Fibroblast of skin of right biceps (primary cell): ENCODE measurements at places on chromosomes 16 and 17.

GRCh38 chr16:14672403-14672971 lies 21.6 kb downstream of the PLA2G10 start:
- no peak for DNase-seq

- DNase-seq, result no peak
These were observed 32.9 kb downstream of the SRCIN1 start for GRCh38 chr17:38572669-38573365.

DNA sequence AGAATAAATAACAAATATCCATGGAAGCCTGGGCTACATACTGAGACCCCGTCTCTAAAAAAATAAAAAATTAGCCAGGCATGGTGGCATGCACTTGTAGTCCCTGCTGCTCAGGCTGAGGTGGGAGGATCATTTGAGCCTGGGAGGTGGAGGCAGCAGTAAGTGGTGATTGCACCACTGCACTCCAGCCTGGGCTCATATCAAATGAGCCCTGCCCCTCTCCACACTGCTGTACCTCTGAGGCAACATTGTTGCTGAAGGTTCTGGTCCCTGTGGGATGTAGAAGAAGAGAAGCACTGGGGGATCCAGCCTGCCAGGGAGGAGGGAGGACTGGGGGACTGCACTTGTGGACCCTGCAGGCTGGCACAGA lies 11.4 kb upstream of the ARHGAP23 start:
- DNase-seq, result no peak

- DNase-seq, result no peak
These were observed 4.3 kb downstream of the P2RX5 start for GRCh38 chr17:3691617-3692067.

DNA sequence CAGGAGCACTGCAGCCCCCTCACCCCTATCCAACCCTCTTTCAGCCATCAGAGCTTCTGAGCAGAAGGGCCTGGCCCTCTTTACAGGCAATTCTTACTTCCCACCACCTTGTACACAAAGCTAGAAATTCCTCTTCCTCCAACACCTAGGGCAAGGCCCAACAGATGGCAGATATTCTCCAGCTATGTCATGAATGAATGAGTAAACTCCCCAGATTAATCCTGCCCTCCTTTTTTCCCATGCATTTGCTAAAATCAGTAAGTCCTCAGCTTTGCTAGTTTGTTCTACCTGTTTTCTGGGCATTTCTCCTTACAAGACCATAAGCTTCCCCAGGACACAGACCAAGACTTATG lies 20.4 kb upstream of the MRPS23 start:
- no peak for DNase-seq

GRCh38 chr17:4856271-4856936 lies 23.3 kb downstream of the MINK1 start:
- no peak for DNase-seq

DNA sequence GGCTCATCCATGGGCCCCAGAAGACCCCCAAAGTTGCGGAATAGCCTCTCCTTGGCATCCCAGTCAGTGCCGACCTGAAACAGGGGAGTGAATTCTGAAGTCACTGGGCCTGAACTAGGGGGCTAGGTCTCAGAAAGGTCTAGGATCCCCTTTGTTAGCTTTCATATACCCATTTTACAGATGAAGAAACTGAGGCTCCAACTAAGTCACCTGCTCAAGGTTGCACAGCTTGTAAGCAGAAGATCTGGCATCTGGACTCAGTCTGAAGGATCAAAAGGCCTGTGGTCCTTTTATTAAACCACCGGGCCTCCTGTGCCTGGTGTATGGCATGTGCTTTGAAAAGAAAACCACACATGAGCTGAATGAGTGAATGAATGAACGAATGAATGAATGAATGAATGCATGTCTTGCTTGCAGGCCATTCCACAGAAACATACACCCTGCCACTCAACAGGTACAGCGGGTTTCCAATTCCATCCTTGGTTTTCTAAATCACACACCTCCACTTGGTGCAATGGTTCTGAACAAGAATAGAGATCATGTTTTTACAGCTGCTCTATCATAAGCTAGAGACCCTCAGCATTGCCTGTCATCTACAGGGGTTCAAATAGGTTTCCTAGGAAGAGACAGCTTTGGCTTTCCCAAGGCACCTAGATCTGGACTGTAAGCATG lies 352.7 kb downstream of the XYLT1 start:
- no peak for DNase-seq

- DNase-seq, result peak; percentile 75
These were observed 677 bp downstream of the CBX1 start for GRCh38 chr17:48100591-48101011.

DNA sequence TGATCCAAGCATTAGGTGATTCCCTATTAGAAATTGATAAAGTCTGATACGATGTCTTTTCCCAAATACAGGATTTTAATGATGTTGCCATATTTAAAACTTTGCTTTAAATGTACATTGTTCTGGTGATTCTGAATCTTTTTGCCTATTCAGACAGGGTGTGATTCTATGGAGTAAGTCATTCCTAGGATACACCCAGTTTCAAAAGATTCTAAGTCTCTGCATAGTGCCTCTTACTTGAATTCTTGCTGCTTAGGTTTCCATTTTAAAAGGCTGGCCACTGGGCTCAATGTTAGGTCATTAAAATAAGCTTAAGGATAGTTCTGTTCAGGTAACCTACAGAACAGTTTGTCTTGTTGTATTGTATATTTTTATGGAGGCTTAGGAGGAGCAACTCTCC lies 22.0 kb upstream of the ARL2BP start:
- DNase-seq, result no peak

DNA sequence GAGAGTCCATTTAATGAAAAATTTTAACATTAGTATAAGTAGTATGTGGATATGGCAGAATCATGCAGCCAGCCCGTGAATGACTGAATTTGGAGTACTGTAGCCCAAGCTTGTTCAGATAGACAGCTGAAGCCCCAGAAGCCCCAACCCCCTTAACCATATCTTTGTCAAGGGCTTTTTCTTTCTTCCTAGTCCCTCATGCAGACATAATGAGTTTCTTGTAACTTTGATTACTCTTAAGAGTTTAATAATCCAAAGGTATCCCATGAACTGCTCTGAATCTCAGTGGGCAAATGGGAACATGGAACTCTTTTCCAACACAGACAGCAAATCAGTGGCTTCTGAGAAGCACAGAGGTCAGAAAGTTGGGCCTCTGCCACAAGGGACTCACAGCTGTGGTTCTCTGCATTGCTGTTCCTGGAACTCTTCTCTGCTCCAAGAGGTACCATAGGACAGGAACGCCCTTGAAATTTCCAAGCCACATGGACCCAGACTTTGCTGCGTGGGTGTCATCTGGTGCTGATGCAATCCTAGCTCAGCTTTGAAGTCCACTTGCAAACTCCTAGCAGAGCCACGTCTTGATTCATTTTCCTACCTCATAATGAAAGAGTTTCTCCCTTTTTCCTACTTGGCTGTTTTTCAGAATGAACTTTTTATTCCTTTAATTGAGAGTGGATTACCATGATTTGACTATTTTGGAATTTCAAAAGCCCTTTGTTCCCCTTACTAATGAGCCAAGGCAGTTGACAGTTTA lies 18.1 kb downstream of the LYRM1 start:
- DNase-seq, result peak; percentile 53

DNA sequence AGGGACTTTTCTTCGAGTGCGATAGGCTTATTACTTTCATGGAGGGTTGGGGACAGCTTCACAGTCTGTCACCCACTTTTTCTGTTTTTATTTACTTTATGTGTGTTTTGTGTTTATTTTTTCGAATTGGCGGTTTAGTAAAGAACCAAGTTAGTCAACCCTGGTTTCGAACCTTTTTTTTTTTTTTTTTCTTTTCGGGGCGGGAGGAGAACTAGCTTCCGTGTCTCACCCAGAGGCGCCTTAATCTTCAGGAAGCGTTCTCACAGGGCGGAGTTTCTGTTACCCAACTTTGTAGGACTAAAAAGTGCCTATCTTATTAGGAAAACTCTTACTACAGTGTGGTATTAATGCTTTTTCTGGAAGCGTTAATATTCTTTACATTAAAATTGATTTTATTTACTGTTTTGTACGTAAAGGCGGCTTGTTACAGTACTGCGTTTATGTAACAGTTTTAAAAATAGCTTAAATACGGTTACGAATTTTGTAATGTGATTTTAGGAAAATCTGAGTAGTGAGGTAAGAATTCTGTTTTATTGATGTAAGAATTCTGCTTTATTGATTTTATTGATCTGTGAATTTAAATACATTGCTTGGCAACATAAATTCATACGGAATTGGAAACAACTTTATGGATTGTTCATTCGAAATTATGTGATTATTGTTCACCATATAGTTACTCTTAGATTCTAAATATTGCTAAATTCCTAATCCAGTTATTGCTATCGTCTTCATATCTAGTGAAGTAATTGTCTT lies 885 bp downstream of the ZNF207 start:
- DNase-seq, result peak; percentile 66

DNA sequence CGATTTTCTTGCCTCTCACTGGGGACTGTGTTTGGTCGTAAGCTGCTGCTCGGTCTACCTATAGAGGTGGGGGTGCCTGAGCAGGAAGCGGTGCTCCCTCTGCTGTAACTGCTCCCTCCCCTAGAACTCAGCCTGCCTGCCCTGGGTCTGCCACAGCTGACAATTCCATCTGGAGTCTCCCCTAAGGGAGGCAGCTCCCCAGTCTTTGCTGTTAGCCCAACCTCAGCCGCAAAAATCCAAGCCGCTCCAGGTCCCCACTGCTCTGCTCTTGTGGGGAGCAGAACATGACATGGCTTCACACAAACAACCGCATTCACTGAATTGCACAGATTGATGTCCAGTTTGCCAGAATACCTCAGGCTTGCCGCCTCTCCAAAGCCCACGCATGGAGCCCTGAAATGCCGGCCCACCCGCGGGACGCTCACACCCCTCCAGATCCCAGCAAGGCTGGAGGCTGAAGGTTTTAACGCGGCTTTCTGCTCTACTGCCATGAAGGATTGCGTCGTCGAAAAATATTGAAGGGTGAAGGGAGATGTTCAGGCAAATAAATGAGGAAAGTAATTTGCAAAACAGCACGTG lies 221.5 kb upstream of the FOXF1 start:
- no peak for DNase-seq

DNA sequence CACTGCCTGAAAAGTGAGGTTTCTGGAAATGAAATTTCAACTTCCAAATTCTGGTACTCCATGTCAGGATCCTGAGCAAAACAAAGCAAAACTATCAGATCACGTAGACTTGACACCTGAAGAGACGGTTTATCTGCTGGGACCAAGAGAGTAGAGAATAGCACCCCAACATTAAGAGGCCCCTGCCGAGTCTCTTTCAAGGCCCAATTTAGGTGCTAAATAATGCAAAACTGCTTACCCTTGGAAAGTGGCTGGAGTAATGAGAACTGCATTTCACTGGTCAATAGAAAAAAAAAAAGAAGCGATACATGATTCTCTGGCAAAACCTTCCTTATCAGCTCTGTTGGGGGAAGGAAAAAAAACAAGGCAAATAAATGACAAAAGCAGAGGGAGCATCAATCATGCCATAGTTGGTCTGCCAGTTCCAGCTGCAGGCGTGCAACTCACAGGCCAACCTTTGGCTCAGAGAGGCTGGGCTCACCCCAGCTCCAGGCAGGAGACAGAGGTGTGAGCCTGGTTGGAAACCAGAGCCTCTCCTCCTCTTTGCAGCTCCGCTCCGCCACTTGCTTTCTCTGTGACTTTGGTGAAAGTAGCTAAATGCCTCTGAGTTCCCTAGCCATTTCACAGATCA lies 595.2 kb downstream of the TOX3 start:
- no peak for DNase-seq

DNA sequence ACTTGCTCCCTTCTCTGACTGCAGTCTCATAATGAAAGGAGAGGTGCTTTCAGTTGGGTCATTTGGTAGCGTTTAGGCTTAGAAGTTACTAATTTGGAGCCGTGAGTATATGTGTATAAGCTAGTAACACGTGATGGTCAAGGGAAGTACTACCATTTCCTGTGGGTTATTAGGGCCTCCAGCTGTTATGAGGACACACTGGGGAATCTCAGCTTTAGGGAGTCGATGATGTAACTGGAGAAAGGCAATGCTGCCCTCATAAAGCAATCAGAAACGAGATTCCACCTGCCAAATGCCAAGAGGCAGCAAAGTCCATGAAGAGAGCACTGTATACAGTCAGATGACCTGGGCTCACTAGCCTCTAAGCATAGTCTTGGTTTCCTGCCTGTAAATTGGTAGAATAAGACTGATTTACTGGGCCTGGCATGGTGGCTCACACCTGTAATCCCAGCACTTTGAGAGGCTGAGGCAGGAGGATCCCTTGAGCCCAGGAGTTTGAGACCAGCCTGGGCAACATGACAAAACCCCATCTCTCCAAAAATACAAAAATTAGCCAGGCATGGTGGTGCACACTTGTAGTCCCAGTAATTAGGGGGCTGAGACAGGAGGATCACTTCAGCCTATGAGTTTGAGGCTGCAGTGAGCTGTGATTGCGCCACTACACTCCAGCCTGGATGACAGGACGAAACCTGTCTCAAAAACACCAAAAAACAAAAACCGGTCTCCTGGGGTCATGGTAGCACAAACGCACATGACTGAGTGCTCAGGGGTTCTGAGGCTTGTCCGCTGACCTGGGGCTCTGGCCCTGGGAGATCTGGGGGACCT lies 53.0 kb downstream of the SF3B3 start:
- DNase-seq, result peak; percentile 29

GRCh38 chr16:67406111-67406971 lies 9.9 kb downstream of the ZDHHC1 start:
- DNase-seq, result peak; percentile 88

DNA sequence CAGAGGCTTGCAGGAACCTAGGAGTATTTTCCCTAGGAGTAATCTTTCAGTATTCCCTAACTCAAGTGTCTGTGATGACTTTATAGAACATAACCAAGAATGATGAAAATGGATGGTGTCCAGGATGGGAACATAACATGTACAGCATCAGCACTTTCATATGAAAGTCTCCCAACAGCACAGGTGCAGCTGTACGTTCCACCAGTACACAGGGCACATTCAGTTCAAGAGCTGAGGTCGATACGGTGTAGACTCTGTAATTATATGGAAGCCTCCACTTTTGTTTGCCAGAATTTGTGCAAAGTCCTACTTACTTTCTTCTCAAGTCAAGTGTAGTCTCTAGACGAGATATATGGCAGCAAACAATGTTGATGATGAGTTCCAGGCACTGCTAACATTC lies 46.2 kb upstream of the CRYM start:
- no peak for DNase-seq

DNA sequence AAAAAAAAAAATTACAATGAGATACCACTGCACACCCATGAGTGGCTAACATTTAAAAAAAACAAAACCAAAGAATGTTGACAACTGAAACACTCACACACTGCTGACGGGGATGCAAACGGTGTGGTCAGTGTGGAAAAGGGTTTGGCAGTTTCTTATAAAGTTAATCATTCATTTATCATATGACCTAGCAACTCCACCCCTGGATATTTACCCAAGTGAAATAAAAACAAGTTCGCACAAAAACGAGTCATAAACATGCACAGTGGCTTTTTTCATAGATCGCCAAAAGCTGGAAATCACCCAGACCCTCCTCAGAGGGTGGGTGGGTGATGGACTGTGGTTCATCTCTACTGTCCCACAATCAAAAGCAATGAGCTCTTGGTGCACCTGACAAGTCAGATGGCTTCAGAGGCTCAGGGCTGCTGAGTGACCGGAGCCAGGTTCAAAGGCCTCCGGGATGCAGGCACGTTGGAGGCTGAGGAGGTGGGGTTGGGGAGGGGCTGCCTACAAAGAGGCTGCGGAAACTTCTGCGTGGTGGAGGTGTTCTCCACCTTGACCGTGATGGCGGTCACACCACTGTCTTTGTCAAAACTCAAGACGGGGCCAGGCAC lies 14.2 kb downstream of the RAB40B start:
- DNase-seq, result no peak

- no peak for DNase-seq
These were observed 45.8 kb upstream of the LGALS9 start for GRCh38 chr17:27585153-27585681.

GRCh38 chr16:87203060-87203656 lies 114.0 kb downstream of the C16orf95 start:
- peak; percentile 92 for DNase-seq

- DNase-seq, result no peak
These were observed 5.2 kb downstream of the NAGLU start for GRCh38 chr17:42541041-42541833.
